ENCODE measurements at places on chromosomes 1 and 21. TPM values are rescaled to one million over a fixed set of nuclear protein-coding genes. Genes with fewer than 3 reads are reported as not detected.
A peak's percentile ranks its signal among the peaks of the same experiment; 100 is the strongest.

- DNase-seq, result no peak
Measured at GRCh38 chr1:74799119-74799657, 66.2 kb downstream of the TYW3 start.

- DNase-seq, result no peak
Measured at GRCh38 chr1:95111014-95111413, 6.1 kb upstream of the TLCD4 start.

DNA sequence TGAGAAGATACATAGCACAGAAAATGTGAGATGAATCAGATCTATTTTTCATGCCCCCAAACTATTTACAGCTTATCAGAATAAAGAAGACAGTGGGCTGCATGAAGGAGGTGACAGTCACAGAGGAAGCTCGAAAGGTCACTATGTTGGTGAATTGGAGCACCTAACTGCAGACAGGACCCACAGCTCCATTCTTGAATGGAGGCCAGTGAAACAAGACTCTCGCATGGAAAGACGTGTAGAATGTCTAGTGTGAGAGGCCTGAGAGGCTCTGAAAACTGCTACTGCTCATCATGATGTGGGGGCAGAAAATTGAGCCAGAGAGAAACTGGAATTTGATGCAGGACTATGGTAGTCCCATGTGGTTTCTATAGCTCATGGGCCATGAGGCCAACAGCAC is 60.3 kb upstream of the CCDC190 start:
- DNase-seq, result no peak

GRCh38 chr1:221801251-221801661 is 59.4 kb upstream of the DUSP10 start:
- DNase-seq, result no peak

GRCh38 chr1:180358649-180359048 is 128.6 kb downstream of the LHX4 start:
- no peak for DNase-seq

GRCh38 chr1:53913352-53914033 is 19.5 kb downstream of the DIO1 start:
- DNase-seq, result no peak

DNA sequence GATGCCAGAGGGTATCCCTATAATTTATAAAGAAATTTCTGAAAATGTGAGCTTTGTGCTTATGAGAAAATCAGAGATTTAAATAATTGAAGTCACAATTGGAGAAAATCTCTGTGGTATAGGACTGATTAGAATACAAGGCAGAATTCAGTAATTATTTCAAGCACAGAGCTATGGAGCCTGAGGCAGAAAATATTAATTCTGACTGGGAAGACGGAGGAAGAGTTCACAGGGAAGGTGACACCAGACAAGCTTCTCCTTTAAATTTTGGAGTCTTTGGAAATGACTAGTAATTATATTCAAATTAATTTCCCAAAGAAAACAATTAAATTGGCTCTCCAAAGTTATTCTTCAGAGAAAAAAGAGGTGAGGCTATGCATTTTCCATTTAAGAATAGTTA is 121.5 kb downstream of the CHRM3 start:
- no peak for DNase-seq

DNA sequence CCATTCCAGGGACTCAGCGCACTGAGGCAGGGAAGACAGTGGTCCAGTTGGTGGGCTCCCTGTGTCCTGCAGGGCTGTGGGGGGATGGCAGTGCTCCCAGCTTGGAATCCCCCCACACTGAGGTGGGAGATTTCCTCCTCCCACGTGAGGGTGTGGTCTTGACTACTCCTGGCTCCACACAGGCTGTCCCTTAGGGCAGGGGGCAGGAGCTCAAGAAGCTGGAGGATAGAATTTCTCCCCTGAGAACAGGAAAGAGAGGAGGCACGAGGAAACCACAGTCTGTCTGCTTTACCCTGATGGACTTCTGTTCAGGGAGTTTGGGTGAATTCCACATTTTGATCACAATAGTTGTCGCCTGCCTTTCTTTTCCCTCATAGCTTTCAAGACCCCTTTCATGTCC is 62.1 kb downstream of the CACNA1E start:
- no peak for DNase-seq

- no peak for DNase-seq
Measured at GRCh38 chr1:27604579-27605299, 795 bp upstream of the AHDC1 start.

GRCh38 chr21:20882462-20883407 is 115.5 kb upstream of the NCAM2 start:
- no peak for DNase-seq

DNA sequence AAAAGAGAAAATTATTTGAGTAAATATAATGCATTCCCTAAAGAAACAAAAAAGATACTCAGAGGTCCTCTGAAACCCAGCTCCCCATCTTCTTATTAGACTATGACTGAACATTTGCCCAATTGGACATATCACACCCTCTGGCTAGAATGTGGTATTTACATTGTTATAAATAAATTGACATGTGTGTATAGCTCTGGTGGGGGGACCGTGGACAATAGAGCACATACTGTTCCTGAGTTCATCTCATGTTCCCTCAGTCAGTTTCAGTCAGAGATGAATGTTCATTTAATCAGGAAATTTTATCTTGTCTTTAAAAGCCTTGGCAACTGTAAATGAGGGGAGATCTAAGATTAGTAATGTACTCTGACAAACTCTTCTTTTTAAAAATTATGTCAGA is 459.3 kb upstream of the ADAMTS5 start:
- no peak for DNase-seq

DNA sequence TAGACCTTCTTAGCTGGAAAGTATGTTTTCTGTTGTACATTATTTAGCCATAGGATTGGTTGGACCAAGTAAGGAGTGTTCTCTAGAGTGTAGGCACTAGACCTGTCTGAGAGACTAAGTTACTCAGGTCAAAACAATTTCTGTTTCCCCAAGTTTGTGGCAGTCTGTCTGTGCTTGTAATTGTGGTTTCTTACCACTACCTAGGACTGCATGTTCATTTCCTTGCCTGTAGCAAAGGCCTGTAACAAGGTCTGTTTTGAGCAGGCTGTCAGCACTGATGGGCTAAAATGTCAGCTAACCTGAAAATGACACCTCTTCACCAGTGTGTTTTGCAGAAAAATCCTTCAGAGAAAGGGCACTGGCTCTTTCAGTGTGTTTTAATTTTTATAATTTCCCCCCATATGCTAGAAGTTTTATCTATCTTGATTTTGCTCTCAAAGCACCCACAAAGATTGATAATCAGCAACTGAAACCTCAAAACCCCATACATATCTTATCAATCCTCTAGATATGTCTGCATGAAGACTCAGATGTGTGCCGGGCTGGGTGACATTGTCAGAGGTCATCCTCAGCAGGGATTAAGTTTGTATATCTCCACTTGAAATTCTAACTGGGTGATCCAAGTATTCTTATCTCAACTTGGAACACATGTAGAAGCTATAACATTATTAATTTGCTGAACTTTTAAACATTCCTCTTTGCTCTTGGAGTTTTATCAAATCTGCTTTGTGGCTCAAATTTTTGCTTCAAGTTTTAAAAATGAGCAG is 50.7 kb upstream of the ST6GALNAC3 start:
- DNase-seq, result no peak

DNA sequence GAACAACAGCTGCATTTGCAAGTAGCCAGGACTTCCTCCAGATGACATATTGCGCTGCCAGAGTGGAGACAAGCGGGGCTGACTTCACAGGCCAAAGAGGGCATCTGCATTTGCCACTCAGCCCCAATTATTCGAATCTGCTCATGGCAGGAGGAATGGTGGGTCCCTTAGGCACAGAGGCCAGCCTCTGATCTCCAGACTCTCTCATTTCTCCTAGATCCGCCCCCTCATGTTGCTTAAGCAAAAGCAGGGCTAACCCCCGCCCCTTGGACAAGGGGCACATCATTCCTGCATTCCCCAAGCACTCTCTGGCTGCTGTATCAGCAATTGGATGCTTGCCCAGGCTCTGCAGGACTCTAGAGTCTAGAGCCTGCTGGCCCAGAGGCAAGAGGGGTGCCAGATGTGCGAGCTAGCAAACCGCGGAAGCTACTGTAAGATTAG is 262.4 kb downstream of the ST6GALNAC3 start:
- DNase-seq, result no peak

DNA sequence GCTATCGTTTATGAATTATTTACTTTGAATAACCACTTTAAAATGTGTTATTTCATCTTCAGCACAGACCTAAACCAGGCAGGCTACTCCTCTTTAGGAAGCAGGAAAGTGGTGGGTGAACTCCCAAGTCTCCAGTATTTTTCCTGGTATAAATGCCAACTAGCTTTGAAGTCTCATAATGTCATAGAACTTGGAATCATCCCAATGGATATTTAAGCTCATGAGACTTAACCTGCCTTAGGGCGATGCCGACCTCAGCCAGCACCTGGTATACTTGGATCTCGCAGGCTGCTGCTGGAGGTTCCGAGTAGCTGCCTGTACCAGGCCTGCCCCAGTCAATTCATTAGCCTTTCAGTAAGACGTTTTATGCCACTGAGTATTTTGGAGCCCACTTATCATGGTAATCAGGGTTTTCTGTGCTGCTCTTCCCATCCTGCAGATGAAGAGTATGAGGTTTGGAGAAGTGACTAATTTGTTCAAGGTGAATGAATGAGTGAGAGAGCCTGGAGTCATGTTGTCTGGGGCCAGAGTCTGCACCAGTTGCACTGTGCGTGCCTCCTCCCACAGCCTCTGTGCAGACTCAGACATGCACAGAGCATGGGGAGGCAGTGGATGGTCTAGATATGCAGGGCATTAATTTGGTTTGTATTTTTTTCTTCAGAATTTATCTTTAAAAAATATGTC is 34.9 kb downstream of the VANGL1 start:
- no peak for DNase-seq

DNA sequence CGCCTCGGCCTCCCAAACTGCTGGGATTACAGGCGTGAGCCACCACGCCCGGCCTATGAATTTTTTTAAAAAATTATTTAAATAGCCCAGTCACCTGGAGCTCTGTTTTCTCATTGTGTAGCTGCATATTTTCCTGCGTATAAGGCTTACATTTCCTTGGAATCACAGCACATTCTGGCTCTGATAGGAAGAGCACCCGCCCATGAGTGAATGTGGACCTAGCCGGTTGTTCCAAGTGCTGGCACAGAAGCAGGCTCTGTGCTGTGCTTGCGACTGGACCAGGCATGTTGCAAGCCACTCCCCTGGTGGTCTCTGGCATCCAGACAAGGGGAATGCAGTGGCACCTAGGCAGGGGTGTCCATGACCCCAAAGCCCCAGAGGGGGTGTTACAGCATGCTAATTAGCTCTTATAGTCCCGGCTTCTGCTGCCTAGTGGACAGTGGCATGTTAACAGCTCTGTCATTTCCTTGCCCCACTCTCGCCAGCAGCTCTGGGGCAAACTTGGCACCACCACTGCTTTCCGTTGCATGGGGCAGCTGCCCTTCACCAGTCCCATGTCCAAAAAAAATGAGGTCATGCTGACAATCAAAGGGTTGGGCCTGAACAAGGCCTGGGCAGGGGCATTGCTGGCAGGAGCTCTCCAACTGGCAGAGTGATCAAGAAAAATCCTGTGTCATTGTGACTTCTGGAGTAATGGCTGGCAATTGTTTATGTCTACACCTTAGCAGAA is 5.2 kb upstream of the VTCN1 start:
- no peak for DNase-seq

- DNase-seq, result no peak
Measured at GRCh38 chr1:94070865-94071264, 50.1 kb downstream of the ABCA4 start.

GRCh38 chr1:118934706-118935105 is 53.4 kb downstream of the TBX15 start:
- no peak for DNase-seq

DNA sequence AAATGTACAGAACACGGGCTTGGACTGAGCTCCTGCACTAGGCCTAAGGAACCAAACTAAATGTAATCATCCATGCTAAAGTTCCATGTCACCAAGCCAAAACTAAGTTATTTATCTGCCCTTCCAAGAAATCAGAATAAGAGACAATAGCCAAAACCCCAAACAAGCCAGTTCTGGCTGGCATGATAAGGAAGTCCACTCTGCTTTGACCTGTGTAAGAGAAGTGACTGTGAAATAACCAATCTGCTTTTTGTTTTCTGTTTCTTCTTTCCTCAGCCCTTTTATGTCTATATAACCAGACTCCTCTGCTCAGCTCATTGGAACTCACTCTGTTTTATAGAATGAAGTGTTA is 15.1 kb downstream of the PLPPR5 start:
- DNase-seq, result no peak

DNA sequence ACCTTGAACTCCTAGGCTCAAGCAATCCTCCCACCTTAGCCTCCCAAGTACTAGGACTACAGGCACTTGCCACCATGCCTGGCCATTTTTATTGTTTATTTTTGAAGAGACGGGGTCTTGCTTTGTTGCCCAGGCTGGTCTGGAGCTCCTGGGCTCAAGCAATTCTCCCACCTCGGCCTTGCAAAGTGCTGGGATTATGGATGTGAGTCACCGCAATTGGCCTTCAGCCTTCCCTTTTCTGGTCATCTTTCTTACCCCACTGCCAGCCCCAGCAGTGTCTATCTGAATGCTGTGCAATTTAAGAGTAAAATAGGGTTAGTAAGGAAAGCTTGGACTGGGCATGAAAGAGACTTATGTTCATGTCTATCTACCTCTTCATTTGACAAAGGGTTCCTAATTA is 6.1 kb upstream of the KLF17 start:
- peak; percentile 20 for DNase-seq

DNA sequence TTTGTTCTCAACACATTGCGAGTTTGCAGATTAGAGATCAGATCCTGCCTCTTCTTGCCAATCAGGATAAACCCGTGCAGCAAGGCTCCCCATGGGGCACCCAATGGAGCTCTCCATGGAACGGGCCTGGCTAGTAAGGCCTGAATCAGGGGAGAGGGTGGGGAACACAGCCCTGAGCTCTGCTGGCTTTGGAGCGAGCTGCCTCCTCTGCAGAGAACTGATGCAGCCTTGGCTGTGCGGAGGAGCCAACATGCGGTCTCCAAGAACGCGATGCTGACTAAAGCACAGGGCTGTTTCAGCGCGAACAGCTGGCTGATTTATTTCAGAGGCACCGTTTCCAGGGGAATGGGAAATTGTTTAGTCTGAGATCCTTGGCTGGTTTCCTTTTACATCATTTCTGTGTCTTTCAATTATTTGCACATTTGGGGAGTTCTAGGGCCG is 139.7 kb downstream of the TSEN15 start:
- DNase-seq, result no peak

GRCh38 chr1:10237157-10237539 is 26.8 kb downstream of the KIF1B start:
- DNase-seq, result no peak

DNA sequence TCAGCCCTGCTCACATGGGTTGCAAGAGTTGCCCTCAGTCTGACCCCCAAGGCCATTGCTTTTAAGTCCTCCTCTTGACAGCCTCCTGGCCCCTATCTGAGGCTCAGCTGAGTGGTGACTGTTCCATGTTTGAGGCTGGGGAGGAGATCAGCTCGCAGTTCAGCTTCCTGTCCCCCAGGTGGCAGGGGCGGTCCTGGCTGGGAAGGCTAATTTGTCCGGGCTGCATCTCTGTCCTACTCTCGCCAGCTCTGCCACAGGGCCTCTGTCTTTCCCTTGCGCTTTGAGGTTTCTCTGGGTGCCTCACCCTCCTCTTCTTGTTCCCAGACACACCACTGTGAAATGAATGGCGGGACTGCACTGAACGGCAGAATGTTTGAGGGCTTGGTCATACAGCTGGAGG is 157.3 kb downstream of the KCNJ6 start:
- DNase-seq, result peak; percentile 86

Gene IQGAP3
- total RNA-seq, result 0.16 TPM

Gene CHODL
- total RNA-seq, result 0.57 TPM

Gene ASPM
- total RNA-seq, result 0.57 TPM

Gene SMCP
- not detected for total RNA-seq

Gene S100A16
- 39.8 TPM for total RNA-seq

Gene MRPS14
- 24.4 TPM for total RNA-seq

Gene GLUL
- total RNA-seq, result 231 TPM

Gene F3
- 29.1 TPM for total RNA-seq

Gene KCNK2
- total RNA-seq, result 0.11 TPM

Gene PTAFR
- total RNA-seq, result 2.2 TPM
